ENCODE measurements at places on chromosomes 5 and 9.

- DNase-seq: no peak
- H3K27ac ChIP-seq: no peak overlapping the region
- no peak overlapping the region for H3K4me3 ChIP-seq
- no peaks in the 10 kb centered on the region for H3K4me1 ChIP-seq
- H3K36me3 ChIP-seq: no peaks in the 10 kb centered on the region
- H3K27me3 ChIP-seq: no peaks in the 10 kb centered on the region
Observed at GRCh38 chr5:135240283-135240633, 158.8 kb downstream of the MACROH2A1 start.

DNA sequence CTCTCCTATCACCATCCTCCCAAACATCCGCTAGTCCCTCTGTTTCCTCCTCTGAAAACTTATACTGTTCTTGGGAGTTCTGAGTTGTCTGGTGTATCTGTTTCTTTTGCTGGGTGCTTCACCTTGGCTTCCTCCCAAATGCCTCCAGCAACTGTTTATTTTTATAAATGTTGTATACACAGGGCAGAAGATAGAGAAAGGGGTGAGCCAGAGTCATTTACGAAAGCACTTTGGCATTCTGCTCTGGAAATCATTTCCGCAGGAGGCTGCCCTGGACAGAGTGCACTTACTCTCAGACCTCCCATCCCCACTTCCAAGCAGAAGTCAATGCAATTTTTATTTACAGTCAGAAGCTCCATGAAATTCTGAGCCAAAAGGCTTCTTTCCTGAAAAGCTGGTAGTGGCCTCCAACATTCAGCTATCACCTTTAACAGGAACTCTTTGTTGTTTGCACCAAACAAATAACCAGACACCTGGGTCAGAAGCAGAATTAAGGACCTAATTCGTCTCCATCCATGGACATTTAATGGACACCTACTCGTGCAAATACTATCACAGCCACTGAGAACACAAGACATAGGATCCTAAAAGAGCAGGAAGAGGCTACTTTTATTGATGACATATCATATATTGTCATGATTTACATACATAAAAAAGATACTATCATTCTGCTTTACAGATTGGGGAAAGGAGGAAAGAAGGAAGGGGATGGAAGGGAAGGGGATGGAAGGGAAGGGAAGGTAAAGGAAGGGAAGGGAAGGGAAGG is 229.5 kb upstream of the PAPPA start:
- no peak for DNase-seq
- H3K27me3 ChIP-seq: no peaks in the 10 kb centered on the region
- no peaks in the 10 kb centered on the region for H3K36me3 ChIP-seq
- H3K27ac ChIP-seq: no peak overlapping the region
- no peak overlapping the region for H3K4me3 ChIP-seq

GRCh38 chr9:135488527-135488926 is 8.9 kb downstream of the PPP1R26 start:
- DNase-seq: peak; percentile 32
- H3K36me3 ChIP-seq: no peaks in the 10 kb centered on the region
- no peak overlapping the region for H3K27ac ChIP-seq
- H3K4me3 ChIP-seq: no peak overlapping the region
- no peaks in the 10 kb centered on the region for H3K27me3 ChIP-seq
- no peaks in the 10 kb centered on the region for H3K4me1 ChIP-seq

GRCh38 chr5:52707616-52708015 is 80.1 kb upstream of the ITGA1 start:
- no peak for DNase-seq
- H3K27me3 ChIP-seq: no peaks in the 10 kb centered on the region
- no peaks in the 10 kb centered on the region for H3K4me1 ChIP-seq
- H3K4me3 ChIP-seq: no peak overlapping the region
- no peaks in the 10 kb centered on the region for H3K36me3 ChIP-seq

GRCh38 chr5:125142458-125142857 is 396.0 kb upstream of the ZNF608 start:
- no peaks in the 10 kb centered on the region for H3K36me3 ChIP-seq
- DNase-seq: no peak
- H3K27ac ChIP-seq: no peak overlapping the region
- H3K4me1 ChIP-seq: no peaks in the 10 kb centered on the region

GRCh38 chr5:136023958-136024541 is 4.7 kb upstream of the TGFBI start:
- no peaks in the 10 kb centered on the region for H3K36me3 ChIP-seq
- DNase-seq: no peak
- H3K4me3 ChIP-seq: no peak overlapping the region
- H3K27ac ChIP-seq: no peak overlapping the region
- H3K4me1 ChIP-seq: no peaks in the 10 kb centered on the region
- no peaks in the 10 kb centered on the region for H3K27me3 ChIP-seq

- no peak for DNase-seq
- H3K36me3 ChIP-seq: no peaks in the 10 kb centered on the region
- no peaks in the 10 kb centered on the region for H3K27me3 ChIP-seq
- no peak overlapping the region for H3K27ac ChIP-seq
Observed at GRCh38 chr5:31574772-31575171, 42.7 kb downstream of the C5orf22 start.
